ENCODE measurements at places on chromosomes 7 and 10.

DNA sequence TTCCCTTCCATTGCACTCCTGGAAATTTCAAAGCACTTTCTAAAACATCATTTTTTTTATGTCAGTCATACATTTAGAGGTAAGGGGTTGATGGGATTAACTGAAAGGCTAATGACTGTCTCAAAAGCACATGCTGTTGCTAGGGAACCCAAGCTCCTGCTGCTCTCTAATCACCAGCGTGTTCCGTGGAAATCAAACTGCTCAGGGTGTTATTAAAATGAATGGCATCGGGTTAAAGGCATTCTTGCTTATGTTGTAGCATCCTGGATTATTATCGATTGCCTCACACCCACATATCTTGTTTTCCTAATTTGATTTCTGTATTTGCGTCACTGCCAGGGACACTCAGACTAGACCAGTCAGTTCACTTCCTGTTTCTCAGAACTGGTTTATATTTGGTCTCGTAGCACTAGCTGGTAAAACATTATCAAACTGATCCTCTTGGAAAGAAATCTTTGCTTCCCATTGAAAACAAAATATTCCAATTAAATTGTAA lies 216.5 kb upstream of the MKLN1 start:
- DNase-seq = peak; percentile 60

DNA sequence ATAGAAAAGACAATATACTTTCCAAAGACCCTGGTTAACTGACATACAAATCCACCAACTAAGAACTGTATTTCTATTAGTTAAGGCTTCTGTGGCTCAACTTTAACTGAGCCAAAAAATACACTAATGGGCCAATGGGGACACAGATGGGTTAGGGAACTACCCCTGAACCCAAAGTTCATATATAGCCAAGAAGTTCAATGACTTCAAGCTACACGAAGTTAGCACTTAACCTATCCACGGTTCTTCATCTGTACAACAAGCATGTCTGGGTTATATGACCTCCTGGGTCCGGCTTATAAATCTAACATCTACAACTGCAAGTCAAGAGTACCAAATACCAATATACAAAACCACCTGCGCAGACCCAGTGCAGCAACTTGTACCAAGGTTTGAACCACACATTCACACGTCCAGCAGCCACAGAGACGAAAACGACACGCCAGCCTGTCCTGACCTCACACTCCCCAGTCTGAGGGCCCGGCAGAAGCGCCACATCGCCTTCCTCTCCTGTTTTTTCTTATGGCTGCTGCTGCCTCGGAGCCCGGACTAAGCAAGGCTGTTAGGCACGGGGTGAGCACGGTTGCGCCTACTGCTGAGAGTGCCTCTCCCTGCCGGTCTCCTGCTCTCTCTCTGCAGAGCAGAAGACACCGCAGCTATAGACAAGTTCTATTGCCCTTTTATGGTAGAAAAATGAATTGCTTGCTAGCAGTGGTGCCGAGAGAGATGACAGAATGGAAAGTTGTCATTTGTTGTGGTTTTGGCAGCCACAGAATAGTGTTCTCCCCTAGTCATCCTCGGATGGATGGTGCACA lies 86.3 kb downstream of the RNF216 start:
- peak; percentile 82 for DNase-seq

GRCh38 chr10:117262903-117263293 lies 22.0 kb downstream of the SLC18A2 start:
- no peak for DNase-seq

GRCh38 chr10:89307269-89307577 lies 5.4 kb downstream of the IFIT2 start:
- DNase-seq = no peak

Measured in CD4-positive, alpha-beta T cell treated with Interleukin-21 for 1 hour (primary cell).